ENCODE measurements at places on chromosomes 7 and 10.

DNA sequence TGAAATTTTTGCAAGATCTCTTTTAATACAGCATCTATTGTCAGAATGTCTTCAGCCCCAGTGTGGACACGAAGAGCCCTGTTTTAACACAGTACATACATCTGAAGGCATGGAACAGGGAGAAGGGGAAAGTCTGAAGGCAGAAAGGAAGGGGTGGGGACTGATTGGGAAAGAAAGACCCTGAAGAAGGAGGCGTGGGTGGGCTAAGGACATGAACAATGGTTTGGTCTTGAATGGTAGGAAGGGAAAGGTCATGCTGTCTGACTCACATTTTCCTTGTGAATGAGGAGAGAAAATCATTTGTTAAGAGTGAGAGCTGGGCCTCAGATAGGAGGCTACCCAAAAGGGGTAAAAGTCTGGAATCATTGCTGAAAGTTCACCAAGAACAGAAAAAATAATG is 297.1 kb downstream of the GALNT17 start:
- no peak for DNase-seq

- no peak for DNase-seq
These were observed 8.5 kb downstream of the NRP1 start for GRCh38 chr10:33325929-33326328.

DNA sequence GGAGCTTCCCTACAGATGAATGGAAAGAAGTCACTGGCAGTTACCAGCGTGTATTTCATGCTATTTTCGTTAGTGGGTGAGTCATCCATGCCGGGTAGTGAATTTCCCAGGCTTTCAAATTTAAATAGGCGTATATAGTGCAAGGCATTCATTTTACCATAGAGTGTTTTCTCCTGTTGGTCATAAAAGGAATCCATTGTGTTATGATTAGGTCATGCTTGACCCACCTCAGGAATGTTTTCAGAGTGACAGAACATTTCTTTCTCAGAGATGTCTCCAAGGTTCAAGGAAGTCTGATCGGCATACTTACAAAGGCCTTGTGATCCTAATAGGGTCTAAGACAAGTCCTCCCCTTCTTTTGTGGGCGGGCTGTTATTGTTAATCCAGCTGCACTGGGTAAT is 110.7 kb downstream of the AKR1D1 start:
- no peak for DNase-seq

GRCh38 chr10:14326581-14326980 is 4.1 kb downstream of the FRMD4A start:
- DNase-seq: no peak

GRCh38 chr7:98420966-98421612 is 20.2 kb upstream of the BAIAP2L1 start:
- DNase-seq: peak; percentile 65

DNA sequence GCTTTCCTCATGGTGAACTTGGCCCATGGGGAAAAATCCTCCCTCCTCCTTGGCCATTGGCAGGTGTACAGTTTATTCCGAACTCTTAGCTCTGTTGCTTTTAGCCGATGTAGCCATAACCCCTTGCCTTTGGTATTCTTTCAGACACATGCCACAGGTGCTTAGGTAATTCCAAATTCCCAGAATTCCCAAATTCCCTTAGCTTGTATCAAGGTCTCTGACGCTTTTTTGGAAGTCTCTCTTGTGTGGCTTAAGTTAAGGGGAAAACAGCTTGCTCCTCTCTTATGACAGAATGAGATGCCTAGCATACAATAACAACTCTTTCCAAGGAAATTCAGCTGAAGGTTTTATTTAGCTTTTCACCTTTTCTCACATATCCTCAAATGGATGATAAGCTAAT is 68.0 kb downstream of the SUGCT start:
- no peak for DNase-seq

DNA sequence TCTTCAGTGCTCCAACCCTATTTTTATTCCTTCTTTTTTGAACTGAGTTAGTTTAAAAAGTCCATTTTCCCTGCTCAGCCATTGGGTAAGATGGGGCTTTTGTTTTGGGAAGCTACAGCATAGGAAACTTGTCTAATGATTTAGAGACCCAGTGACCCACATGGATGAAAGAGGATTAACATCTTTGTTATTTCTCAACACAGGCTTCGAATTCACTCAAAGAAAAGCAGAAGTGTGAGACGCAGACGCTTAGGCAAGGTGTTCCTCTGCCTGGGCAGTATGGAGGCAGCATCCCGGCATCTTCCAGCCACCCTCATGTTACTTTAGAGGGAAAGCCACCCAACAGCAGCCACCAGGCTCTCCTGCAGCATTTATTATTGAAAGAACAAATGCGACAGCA is 152.0 kb downstream of the HDAC9 start:
- no peak for DNase-seq

DNA sequence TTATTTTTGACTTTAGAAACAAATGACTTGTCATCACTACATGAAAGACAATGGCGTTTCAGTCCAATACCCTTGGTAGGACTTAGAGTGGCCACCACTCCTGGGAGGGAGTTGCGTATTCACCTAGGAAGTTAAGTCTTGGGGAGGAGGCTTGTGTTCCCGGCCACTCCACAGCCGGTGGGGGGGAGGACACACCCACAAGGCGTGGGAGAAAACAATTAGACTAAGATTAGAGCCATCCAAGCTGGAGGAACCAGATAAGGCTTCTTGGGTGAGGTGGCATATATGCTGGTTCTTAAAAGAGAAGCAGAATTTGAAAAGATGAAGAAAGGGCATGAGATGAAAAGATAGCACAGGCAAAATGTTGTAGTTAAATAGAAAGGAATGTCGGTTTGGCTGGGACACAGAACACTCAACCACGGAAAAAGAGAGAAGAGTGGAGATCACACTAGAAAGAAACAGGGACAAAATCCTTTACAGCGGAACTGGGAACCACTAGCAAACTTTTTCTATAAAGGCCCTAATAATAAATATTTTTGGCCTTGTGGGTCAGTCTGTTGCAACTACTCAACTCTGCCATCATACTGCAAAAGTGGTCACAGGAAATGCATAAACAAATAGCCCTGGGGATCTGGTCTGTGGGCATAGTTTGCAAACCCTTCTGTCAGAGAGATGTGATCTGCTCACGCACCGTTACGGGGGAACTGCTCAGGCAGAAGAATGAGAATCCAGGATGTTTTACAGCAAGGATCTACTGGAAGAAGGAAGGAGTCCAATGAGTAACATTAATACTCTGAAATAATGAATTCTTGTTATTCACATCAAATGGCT is 651.8 kb downstream of the PARD3 start:
- no peak for DNase-seq

DNA sequence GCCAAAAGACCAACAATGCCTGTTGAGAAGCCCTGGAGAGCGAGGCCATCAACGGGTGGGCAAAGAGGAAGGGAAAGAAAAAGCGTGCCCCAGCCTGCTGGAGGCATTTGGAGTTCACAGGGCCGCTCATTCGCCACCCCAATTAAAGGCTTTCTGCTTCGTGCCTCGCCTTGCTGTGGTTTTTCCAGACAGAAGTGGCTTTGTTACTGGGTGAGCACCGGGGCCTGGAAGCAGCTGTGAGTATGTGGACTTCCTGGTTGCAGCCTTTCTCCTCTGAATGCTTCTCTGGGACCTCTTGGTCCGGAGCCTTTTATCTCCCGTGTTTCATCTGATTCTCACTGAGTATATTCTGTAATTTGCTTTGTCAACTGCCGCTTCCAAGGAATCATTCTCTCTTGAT is 118.1 kb upstream of the EGR2 start:
- DNase-seq: no peak

- peak; percentile 5 for DNase-seq
These were observed 25.8 kb upstream of the IMMP2L start for GRCh38 chr7:111588065-111588433.

- DNase-seq: no peak
These were observed 13.8 kb downstream of the PSAP start for GRCh38 chr10:71837098-71837827.

DNA sequence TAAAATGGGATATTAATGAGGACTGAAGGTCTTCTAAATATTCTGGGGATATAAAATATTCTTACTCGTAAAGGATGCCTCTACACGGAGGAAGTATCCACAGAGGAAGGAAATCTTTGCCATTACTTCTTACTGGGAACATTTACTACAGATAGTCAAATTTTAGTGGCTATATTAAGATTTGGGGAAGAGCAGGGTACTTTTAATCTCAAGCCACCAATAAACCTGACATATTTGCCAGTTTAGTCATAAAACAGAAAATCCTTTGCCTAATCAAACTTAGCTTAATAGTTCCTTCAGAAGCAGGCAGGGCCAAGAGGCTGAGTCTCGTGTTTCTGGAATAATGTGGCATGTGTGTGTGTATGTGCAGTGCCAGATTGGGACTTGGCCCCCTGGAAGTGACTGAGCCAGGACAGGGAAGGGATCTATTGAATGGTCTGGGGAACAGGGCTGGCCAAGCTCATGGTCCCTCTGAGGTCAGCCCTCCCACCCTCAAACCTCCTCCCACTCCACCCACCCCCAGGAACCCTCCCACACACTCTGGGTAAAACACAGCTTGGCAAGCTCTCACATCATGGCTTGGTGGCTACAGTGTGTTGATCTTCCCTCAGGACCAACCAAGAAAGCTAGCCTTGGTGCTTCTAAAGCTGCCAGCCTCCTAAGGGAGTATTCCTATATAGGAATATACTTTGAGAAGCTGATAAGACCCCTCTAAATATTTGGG is 1.6 kb upstream of the PIK3CG start:
- no peak for DNase-seq

DNA sequence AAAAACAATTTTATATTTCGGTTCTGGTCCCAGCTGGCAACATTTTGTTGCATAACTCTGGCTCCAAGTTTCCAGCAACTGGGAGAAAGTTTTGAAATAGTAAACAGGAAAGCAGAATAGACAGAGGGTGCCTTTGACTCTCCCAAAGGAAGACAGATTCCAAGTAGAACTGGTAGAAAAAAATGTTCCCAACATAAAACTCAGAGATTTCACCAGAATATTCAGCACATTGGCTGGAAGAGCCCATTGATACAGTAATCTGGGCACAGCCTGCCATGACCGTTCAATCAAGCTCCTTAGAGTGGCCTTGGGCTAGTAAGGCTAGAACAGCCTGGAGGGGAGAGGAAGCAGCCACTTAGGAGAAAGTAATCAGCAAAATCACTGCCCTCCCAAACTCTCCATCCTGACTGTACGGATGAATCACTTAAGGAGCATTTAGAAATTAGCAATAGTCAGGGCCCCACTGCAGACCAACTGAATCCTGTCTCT is 120.4 kb downstream of the CUBN start:
- DNase-seq: no peak

DNA sequence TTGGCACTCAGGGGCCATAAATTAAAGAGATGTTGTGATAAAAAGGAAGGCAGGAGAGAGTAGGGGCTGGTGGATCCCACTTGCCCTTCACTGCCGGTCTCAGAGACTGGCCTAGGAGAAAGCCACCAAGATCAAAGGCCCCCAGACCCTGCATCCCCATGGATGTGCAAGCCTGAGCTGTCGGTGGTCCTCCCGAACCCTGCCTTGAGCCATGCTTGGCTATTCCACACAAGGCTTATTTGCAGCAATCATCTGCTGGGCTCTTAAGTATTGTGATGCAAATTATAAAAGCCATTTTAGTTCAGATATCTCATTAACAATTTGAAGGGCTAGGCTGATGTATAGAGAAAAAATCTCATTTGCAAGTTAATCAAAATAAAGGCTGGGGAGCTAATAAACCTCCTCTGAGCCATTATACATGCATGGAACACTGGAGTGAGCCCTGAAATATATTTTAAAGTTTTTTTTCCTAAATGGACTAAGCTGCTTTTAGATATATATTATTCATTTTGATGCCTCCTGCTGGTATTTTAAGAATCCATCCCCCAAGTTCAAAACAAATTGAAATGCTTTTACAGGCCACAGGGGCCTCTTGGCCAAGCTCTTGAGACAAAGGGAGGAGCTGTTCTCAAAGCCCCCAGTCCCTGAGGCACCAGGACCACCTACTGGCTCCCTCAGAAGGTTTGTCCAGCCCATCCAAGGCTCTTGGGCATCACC is 28.1 kb downstream of the OAT start:
- no peak for DNase-seq

- no peak for DNase-seq
These were observed 316.7 kb downstream of the PTPRN2 start for GRCh38 chr7:158270856-158271413.

- DNase-seq: peak; percentile 91
These were observed 81.0 kb downstream of the SAMD9 start for GRCh38 chr7:93036807-93037206.

- DNase-seq: no peak
These were observed 57.0 kb downstream of the STRA8 start for GRCh38 chr7:135290594-135290993.

- DNase-seq: no peak
These were observed 333.5 kb downstream of the GPR37 start for GRCh38 chr7:124432009-124432578.

DNA sequence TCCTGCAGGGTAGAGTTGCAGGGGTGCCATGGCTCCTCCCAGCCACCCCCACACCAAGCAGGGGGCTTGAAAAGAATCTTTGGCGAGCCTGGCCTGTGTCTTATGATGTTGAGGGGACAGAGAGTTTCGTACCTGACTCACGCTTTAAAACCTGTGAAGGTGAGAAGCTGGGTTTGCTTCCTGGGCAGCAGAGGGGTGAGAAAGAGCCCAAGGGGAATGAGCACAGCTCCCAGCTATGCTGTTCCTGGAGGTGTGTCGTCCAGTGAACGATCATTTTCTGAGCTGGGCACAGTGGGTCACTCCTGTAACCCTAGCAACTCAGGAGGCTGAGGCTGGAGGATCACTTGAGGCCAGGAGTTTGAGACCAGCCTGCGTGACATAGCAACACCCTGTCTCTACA is 13.5 kb upstream of the ADRB1 start:
- no peak for DNase-seq

DNA sequence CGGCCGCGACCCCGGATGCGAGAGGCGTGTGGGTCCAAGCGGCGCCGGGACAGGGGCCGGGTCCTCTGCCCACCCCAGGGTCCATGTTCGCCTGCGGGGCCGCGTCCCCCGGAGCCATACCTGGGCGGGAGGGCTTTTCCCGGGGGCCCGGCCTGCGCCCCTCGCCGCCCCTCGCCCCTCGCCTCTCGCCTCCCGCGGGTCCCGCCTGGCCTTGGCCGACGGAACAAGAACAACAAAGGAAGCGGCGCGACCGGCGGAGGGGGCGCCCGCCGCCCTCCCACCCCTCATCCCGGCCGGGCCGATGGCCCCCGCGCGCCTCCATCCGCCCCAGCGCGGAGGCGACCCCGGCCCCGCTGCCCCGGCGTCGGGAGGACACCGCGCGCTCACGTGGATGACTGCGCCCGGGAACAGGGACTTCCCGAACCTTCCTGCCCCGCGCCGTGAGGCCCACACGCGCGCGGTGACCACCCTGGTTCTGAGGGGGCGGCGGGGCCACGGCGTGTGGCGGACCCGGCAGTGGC is 348.2 kb downstream of the DNAJB6 start:
- no peak for DNase-seq

GRCh38 chr7:39252916-39253315 is 275.2 kb downstream of the POU6F2 start:
- no peak for DNase-seq

- DNase-seq: peak; percentile 78
These were observed 9.0 kb downstream of the MRPL32 start for GRCh38 chr7:42940985-42941847.

GRCh38 chr7:24907311-24907886 is 72.6 kb downstream of the OSBPL3 start:
- DNase-seq: peak; percentile 83
